ENCODE measurements at places on chromosomes 5 and 9. TPM values are rescaled to one million over a fixed set of nuclear protein-coding genes. Genes with fewer than 3 reads are reported as not detected.

Gene IL4
- not detected for total RNA-seq

Gene FYB1
- 9.7 TPM for total RNA-seq

Gene ARAP3
- total RNA-seq: 4.7 TPM

Gene C6
- total RNA-seq: not detected

Gene TNC
- total RNA-seq: 1.0 TPM

Gene ANXA6
- 46.0 TPM for total RNA-seq

Gene PCDHB4
- total RNA-seq: not detected

Gene CDH9
- not detected for total RNA-seq

Gene PSAT1
- 153 TPM for total RNA-seq

Gene OTP
- total RNA-seq: 0.12 TPM

Gene TMEM245
- total RNA-seq: 53.7 TPM

Gene HRCT1
- not detected for total RNA-seq

Gene TPM2
- 628 TPM for total RNA-seq

Gene SPINK1
- total RNA-seq: 0.73 TPM

Gene NRG2
- 1.3 TPM for total RNA-seq

Gene GPR150
- 0.15 TPM for total RNA-seq

Gene MYMK
- not detected for total RNA-seq

Gene MSX2
- 5.6 TPM for total RNA-seq

Gene ZNF366
- total RNA-seq: not detected

Gene DRD1
- total RNA-seq: 0.24 TPM

Gene ANKRD34B
- 0.25 TPM for total RNA-seq

Gene ZDHHC12
- 96.2 TPM for total RNA-seq

Gene DOCK8
- 0.40 TPM for total RNA-seq

Gene ZFP37
- total RNA-seq: 1.6 TPM

Gene SERF1A
- 2.0 TPM for total RNA-seq

Gene CTNND2
- not detected for total RNA-seq

Gene NADK2
- 12.2 TPM for total RNA-seq

Gene SLC1A3
- not detected for total RNA-seq

Gene PCDHGB5
- 2.1 TPM for total RNA-seq

Gene ANXA2R
- total RNA-seq: 3.2 TPM

Gene SLC6A18
- not detected for total RNA-seq

Gene PRRX2
- total RNA-seq: 12.5 TPM

Gene PRLR
- 0.39 TPM for total RNA-seq

Gene MARVELD2
- total RNA-seq: 2.7 TPM

Gene INSYN2B
- 0.63 TPM for total RNA-seq

Gene GRXCR2
- not detected for total RNA-seq

Gene NSMF
- 48.9 TPM for total RNA-seq

Gene KCNT1
- not detected for total RNA-seq

Gene CDKN2B
- not detected for total RNA-seq

Data from A549 treated with ZK216348 at 1 μM for 4 hours (cell line).